ENCODE measurements at places on chromosomes 2 and 18. TPM values are rescaled to one million over a fixed set of nuclear protein-coding genes. Genes with fewer than 3 reads are reported as not detected.
A peak's percentile ranks its signal among the peaks of the same experiment; 100 is the strongest.

Gene DPP4
- total RNA-seq, result 67.0 TPM

Gene SLC35G4
- total RNA-seq, result not detected

Gene CD302
- 1.1 TPM for total RNA-seq

Gene TUBA4B
- not detected for total RNA-seq

- DNase-seq, result no peak
- H3K36me3 ChIP-seq, result no peaks in the 10 kb centered on the region
- no peak overlapping the region for H3K4me3 ChIP-seq
- no peak overlapping the region for H3K27ac ChIP-seq
- H3K4me1 ChIP-seq, result no peaks in the 10 kb centered on the region
Observed at GRCh38 chr2:106800976-106801655, 84.9 kb downstream of the ST6GAL2 start.

DNA sequence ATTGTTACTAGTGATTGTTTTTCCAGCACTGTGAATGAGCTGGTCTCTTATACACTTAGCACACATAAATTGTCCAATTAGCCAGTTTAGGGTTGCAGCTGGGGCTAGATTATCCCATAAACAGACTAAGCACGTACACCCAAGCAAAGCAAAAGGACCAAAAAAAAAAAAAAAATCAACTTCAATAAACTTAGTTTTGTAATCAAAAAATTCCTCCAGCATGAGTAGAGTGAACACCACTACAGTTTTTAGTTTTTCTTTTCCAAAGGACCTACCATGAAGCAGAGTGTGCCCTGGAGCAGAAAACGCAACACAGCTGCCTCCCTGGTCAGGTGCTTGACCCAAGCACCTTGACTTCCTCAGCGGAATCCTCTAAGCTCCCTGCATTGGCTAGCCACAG, 249.4 kb upstream of the SLC14A2 start:
- DNase-seq, result no peak
- H3K27me3 ChIP-seq, result no peaks in the 10 kb centered on the region
- H3K27ac ChIP-seq, result no peak overlapping the region
- no peak overlapping the region for H3K4me3 ChIP-seq

DNA sequence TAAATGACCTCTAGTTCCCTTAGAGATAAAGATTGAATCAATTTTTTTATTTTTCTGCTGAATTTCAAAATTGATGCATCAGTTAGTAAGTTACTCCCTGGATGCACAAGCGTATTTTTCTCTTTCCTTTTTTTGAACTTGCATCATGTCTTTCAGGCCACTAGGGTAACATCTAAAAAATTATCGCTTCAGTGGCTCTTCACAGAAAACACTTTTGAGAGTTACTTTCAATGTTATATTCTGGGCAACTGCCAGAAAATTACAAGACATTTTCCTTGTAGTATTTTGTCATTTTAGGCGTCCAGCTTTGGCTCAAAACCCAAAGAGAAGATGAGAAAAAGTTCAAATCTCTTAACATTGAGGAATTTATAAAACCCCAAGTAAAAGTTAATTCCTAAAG, 59.8 kb downstream of the DSEL start:
- no peak overlapping the region for H3K4me3 ChIP-seq
- no peaks in the 10 kb centered on the region for H3K27me3 ChIP-seq
- DNase-seq, result no peak
- no peaks in the 10 kb centered on the region for H3K4me1 ChIP-seq
- H3K36me3 ChIP-seq, result no peaks in the 10 kb centered on the region

DNA sequence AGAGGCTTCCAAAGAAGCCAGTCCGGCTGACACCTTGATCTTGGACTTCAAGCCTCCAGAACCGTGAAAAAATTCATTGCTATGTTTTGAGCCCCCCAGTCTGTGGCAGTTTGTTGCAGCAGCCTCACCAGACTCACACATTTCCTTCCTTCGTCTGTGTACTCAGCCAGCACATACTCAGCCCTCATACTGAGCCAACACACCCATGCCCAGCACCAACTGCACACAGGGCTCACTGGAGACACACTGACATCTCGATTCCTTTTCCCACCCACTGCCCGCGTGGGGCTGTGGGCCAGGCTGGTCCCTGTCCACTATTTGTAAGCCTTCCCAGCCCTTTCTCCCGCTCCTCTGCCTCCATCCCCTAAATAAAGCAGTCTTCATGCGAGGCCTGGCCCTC, 24.1 kb upstream of the NMUR1 start:
- H3K4me1 ChIP-seq, result peaks cover 37% of the 10 kb centered on the region
- peak overlapping the region; percentile 71 for H3K4me3 ChIP-seq
- H3K27me3 ChIP-seq, result peaks cover 4% of the 10 kb centered on the region
- H3K27ac ChIP-seq, result no peak overlapping the region

GRCh38 chr2:207813942-207814341, 44.2 kb upstream of the FZD5 start:
- peaks cover 2% of the 10 kb centered on the region for H3K4me1 ChIP-seq
- no peak overlapping the region for H3K4me3 ChIP-seq
- H3K27me3 ChIP-seq, result peaks cover 8% of the 10 kb centered on the region
- H3K36me3 ChIP-seq, result no peaks in the 10 kb centered on the region

Data from activated T-helper 2 cell treated with anti-CD3 and anti-CD28 coated beads, Interferon-gamma antibody, Interleukin-2, Interleukin-4, amounts not matched to agents 10 μg/mL and 5 μg/mL and 100 μg/mL, durations not matched to agents 14 hours and 24 hours and 36 hours (primary cell).